ENCODE measurements at places on chromosomes 6 and 20.

DNA sequence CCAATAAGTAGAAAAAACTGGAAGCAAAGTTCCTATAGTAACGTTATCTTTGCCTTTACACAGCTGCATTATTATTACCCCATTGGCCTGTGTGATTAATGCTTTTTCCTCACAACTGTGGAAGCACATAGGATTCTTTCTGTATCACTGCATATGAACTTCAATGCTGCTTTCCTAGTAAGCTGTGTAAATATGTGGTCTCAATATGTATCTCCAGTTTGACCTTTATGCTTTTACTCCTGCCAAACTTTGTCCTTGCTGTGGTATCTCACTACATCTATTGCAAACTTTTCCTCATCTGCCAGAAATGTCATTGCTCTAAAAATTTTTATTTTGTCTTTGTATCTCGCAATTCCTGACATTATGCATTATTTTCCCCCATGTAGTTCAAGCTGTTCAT lies 168.6 kb downstream of the ZFAND3 start:
- no peak for DNase-seq

DNA sequence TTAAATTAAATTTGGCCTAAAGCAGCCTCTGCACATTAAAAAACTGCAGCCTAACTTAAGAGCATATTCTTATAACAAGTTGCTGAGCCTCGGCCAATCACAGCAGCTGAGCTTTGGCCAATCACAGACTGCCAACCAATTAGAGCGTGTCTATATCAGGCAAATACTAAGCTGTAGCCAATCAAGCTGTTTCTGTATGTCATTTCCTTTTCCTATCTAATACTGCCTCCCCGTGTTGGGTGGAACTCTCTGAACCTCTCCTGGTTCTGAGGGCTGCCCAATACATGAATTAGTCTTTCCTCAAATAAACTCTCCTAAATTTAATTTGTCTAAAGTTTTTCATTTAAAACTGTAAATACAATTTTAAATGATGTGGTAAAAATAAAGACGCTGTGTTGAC lies 3.9 kb upstream of the TMEM244 start:
- no peak for DNase-seq

- no peak for DNase-seq
Measured at GRCh38 chr6:78076371-78076770, 423.5 kb downstream of the MEI4 start.

GRCh38 chr6:29958921-29959320 lies 16.6 kb downstream of the HLA-A start:
- no peak for DNase-seq

- no peak for DNase-seq
Measured at GRCh38 chr6:3777730-3778461, 26.4 kb upstream of the PXDC1 start.

DNA sequence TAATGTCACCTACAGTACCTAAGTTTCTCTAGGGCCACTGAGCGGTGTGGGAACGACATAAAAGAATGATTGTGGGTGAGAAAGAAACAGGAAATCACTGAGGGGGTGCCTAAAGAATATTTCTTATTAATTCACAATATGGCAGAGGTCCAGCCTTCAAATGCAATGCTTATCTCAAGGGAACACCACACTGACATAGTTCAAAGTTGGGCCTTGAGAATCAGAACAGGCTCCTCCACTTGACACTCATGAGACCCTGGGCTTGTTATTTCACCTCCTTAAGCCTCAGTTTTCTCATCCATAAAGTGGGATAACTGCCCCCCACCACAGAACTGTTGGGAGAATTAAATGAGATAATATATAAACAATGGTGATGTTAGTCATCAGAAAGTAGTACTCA lies 40.4 kb upstream of the ARHGAP18 start:
- DNase-seq = no peak

GRCh38 chr20:33827109-33827508 lies 16.0 kb downstream of the CHMP4B start:
- no peak for DNase-seq

DNA sequence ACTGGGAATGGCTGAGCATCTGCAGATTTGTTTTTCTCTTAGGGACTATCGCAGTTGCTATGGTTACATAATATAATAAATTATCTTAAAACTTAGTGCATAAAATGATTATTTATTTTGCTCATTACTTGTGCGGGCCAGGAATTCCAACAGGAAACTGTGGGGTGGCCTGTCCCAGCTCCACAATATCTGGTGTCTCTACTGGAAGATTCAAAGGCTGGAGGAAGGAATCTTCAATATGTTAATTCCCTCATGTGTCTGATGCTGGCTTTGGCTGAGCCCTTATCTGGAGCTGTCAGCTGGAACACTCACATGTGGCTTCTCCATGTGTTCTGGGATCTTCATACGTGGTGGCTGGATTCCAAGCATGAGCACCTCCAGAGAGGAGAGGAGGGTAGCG lies 23.9 kb upstream of the B3GAT2 start:
- DNase-seq = no peak

GRCh38 chr6:32109114-32109764 lies at the start of gene TNXB:
TNXB (minus strand) TSS chr6:32109338; CDS start chr6:32098198, 11,140 bp downstream.
- no peak for DNase-seq

- no peak for DNase-seq
Measured at GRCh38 chr6:109628158-109629000, 62.6 kb downstream of the AK9 start.

Data from activated T-helper 1 cell treated with Interleukin-2 at 50 U/mL for 16 hours (primary cell).